ENCODE measurements at places on chromosomes 13 and 19. TPM values are rescaled to one million over a fixed set of nuclear protein-coding genes. Genes with fewer than 3 reads are reported as not detected.

DNA sequence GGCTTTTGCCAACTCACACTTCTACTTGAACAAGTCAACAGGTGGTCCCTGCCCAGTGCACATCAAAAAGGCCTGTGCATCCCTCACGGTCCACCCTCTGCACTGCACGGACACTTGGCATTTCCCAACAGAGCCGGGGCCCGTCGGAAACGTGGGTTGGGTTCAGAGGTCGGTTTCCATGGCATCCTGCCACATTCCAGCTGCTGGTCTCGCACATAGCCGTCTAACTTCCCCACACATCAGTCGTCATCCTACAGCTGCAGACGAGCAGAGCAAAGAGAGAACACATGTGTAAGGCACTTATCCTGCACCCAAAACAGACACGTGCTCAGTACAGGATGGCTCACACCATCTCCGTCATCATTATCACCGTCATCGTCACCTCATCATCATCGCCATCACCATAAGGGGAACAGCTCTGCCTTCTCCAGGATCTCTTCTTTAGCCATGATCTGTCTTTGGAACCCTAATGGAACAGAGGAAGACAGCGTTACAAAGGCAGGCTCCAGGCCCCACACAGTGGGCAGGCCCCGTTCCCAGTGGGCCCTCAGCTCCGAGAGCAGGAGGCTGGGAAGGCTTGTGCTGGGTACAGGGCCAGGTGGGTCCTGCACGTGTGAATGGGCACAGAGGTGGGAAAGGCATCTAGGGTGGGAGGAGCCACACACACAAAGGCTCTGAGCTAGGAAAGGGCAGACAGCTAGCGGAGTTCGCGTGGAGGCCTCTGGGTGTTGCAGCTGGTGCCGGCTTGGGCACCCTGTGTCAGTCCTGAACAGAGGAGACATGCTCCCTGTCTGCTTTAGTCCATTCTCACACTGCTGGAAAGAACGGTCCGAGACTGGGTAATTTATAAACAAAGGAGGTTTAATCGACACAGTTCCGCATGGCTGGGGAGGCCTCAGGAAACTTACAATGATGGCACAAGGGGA is 170.8 kb upstream of the SOX1 start:
- ATAC-seq: no peak

DNA sequence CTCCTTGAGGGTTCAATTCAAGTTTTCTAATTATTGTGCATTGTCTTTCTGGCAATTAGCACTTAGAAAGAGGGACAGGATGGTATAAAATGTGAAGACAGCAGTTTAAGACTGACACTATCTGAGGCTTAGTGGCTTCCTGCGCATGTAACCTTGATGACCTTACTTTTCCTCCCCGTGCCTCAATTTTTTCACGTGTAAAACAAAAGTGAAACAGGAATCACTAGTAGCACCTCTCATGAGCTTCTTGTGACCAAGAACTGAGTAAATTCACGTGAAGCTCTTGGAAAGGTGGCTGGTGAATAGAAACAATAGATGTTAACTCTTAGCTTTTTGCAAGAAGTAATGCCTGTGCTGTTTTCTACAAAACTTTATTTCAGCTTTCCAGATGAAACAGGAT is 233.9 kb downstream of the LMO7 start:
- no peak for ATAC-seq

DNA sequence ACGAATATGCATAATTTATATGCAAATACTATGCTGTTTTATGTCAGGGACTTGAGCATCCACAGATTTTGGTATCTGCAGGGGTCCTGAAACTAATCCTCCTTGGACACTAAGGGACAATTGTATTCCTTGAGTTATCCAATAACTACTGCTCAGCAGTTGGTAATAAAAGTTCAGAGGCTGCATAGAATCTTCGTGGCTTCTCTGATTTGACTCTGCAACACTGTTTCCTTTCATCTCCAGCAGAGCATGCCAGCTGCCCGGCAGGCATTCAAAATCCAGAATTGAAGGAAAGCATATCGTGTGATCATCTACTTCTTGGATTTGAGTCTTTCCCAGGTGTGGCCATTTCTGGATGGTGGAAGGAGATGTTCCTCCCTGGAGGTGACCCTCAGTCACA is 64.5 kb upstream of the MRI1 start:
- ATAC-seq: peak; percentile 55

DNA sequence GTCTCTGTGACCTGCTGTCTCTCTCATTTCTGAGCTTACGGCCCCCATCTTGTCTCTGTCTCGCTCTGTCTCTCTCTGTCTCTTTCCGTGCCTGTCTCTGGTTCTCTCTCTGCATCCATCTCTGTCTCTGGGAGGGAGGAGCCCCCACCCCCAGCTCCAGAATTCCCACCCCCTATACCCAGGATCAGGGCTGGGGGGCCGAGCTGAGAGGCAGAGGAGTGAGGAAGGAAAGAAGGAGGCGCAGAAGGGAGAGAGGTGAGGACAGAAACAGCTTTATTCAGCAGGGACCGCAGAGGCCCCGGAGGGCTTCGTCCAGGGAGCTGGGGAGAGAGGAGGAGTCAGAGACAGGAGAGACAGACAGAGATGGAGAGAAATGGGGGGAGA is 14.0 kb downstream of the JOSD2 start:
- ATAC-seq: no peak

GRCh38 chr19:14505488-14506239 is 9.7 kb upstream of the GIPC1 start:
- ATAC-seq: peak; percentile 75

DNA sequence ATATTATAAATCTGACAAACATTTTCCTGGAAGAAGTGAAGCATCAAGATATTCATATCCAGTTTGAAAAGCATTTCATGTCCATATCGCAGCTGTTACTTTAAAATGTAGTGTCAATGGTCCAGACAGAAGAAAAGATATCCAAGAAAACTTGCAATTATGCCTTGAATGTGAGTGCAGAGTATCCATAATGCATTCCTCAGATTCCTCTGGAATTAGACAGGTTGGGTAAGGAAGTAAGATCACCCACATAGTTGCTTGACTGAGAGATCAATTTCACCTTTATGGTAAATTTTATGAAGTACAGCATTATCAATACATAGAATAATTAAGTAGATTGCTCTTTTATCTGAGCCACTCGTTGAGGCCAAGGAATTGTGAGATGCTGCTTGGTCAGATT is 327.0 kb upstream of the SLITRK5 start:
- ATAC-seq: no peak

DNA sequence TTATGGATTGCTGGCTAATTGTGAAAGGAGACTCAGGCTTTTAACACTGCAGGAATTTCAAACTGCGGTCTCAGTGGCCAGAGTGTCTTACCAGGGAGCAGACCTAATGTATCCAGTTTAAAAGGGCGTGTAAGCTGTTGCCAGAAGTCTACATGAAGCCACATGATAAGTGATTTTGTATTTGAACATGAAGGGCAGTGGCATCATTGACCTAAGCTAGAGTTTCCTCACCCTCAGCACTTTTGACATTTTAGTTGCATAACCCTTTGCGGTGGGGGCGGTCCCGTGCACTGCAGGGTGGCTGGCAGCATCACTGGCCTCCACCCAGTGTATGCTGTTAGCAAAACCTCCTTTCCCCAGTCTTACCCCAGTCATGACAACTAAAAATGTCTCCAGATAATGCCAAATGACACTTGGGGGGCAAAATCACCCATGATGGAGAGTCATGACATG is 23.7 kb upstream of the GPR18 start:
- ATAC-seq: peak; percentile 72

DNA sequence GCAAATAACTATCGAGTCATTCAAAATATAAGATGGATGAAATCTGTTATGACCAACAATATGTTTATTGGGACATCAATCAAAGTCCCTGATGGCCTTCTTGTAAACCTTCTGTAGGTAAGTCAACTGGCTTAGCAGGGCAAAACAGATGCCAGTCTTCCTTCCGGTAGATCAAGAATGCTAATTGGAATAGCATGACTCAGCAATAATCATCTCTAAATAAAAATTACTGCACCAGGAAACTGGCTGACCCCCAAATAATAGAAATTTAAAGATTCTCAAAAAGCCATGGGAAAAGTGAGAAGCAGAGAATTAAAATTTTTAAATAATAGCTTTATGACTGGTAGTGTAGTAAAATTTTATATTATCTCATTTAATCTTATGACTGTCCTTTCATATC is 1005.4 kb downstream of the OLFM4 start:
- ATAC-seq: no peak

Gene MISP3
- total RNA-seq: 2.7 TPM

GRCh38 chr13:28306325-28306724 is 168.0 kb downstream of the PAN3 start:
- no peak for ATAC-seq

DNA sequence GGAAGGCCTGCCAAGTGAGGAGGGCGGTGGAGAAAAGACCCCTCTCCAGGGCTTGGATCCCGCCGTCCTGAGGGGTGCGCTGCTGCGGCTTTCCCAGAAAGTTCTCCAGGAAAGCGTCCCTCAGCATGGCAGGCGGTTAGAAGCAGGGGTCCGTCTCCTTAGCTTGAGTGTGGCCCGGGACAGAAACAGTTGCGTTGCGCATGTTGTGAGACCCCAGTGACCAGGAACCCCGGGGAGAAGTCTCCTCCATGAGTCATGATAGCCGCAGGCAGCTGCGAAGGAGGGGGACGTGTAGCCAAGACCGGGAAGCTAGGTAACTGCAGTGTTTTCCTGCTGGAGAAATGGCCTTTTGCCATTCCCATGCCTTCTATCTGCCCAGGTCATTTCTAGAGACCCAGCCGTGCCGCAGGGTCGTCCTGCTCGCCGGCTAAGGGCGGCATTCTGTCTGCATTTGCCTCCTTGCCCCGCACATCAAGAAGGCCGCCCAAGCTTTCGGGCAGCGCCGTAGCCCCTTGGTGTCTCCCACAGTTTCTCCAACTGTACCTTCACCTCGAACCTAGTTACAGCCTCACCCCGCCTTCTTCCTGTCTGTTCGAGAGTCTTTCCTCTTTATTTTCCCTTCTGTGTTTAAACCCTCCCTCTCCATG is 64.3 kb downstream of the TM9SF2 start:
- no peak for ATAC-seq

- ATAC-seq: no peak
Measured at GRCh38 chr13:78660495-78660857, 1.5 kb upstream of the OBI1 start.

DNA sequence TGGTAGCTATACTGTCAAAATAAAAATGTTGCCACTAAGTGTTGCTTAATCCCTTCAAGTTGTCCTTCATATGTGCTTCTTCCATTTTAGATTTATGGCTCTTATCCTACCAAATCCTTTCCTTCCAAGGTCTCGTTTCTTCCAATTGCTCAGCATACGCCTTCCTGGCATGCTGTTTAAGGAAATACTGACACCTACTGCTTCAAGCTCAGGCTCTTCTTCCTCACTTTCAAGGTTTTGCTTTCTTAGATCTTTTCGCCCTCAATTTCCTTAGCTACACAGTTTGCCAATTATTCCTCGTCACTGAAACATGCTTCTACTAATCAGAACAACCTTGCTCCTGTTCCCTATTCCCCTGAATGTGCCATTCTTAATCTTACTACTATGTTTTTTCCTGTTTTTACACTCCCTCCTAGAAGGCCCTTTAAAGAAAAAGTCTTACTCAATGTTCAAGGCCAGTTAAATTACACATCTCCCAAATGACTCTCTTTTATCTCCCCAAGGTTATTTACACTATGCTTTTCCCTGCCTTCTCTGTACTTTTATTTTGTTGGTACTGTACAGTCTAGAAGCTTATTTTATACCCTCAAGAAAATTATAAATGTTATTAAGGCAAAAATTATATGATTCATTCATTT is 343.1 kb downstream of the MZT1 start:
- no peak for ATAC-seq

Gene NLRP11
- total RNA-seq: not detected

DNA sequence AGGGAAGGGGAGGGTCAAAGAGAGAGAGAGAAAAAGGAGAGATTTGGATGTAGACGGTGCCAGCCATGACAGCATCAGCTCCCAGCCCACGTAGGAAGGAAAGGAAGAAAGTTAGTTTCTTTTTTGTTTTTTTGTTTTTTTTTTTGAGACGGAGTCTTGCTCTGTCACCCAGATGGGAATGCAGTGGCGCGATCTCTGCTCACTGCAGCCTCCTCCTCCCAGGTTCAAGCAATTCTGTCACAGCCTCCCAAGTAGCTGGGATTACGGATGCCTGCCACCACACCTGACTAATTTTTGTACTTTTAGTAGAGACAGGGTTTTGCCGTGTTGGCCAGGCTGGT is 27.6 kb downstream of the ELL start:
- no peak for ATAC-seq

DNA sequence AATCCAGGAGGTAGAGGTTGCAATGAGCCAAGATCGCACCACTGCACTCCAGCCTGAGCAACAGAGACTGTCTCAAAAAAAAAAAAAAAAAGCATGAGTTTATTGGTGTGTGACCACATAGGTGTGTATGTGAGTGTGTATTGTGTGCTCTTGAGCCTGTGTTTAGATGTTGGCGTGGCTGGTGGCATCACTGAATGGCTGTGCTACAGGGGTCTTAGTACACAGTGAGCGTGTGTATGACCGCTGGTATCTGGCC is 2.5 kb downstream of the SLC1A5 start:
- ATAC-seq: no peak

Gene CDX2
- 0.49 TPM for total RNA-seq

Gene PET100
- total RNA-seq: 125 TPM

- no peak for ATAC-seq
Measured at GRCh38 chr13:48583859-48584311, 51.0 kb upstream of the RCBTB2 start.

DNA sequence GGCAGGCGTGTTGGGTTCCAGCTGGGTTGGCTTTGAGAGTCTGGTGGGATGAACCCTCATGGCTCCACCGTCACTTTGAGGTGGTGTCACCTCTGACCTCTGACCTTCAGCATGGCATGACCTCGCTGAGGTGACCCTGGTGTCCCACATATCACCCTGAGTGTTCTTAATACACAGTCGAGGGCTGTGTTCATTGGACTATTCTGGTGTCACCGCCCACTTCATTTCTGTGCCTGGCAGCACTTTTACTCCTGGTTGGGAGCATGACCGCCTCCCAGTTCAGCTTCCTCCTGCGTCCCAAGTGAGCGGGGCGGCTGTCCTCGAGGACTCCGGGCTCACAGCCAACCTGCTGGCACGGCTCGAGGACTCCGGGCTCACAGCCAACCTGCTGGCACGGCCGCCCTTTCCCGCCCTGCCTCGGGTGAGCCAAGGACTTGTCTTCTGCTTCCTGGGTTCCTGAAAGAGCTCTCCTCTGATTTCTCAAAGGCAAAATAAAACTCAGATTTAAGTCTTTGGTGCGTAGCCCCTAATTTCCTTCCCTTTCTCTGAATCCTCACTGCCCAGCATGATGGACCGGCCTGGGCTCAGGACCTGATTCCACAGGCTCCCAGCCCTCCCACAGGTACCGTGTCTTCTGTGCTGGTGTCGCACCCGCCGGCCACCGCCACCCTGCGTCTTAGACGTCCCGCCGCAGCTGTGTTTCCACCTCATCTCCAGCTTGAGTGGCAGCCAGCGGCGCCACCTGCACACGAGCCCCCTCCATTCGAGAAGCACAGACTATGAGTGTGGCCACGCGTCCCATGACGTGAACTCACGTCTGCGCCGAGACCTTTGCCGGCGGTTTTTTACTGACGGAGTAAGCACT is 10.4 kb downstream of the ATP4B start:
- ATAC-seq: no peak

Gene APC2
- 0.31 TPM for total RNA-seq

GRCh38 chr19:33465834-33466233 is 55.8 kb downstream of the PEPD start:
- no peak for ATAC-seq

Gene ABCC4
- 10.6 TPM for total RNA-seq

- ATAC-seq: no peak
Measured at GRCh38 chr19:1234955-1235380, 2.8 kb downstream of the CBARP start.

Gene ZNF100
- total RNA-seq: 5.6 TPM

Gene MYO1F
- total RNA-seq: 3.3 TPM

Gene JUND
- total RNA-seq: 103 TPM

- ATAC-seq: no peak
Measured at GRCh38 chr13:106586648-106587166, 18.8 kb upstream of the ARGLU1 start.

GRCh38 chr13:32829269-32829668 is 187.0 kb upstream of the KL start:
- no peak for ATAC-seq

All from motor neuron (in vitro differentiated cells).